ENCODE measurements at places on chromosomes 7 and 10.

- no peak for DNase-seq
Observed at GRCh38 chr7:46168671-46169383, 247.8 kb upstream of the IGFBP3 start.

- no peak for DNase-seq
Observed at GRCh38 chr10:7577176-7577575, 89.6 kb downstream of the ITIH5 start.

DNA sequence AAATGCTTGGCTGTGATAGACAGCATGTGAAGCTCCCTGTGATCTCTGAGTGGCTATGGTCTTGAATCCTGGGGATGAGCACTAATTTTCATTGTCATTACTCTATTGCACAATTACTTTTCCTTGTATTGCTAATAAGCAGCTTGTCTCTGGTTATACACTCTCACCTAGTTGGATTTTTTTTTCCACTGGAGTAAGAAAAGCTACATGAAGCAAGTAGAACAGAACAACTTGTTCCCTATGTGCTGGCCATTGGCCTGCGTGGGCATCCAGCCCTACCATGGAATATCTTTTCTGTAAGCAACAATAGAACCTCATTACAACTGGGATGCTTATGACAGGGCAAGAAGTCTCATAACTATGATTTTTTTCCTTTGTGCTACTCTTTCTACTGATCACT, 807.4 kb downstream of the TNS3 start:
- DNase-seq = no peak

DNA sequence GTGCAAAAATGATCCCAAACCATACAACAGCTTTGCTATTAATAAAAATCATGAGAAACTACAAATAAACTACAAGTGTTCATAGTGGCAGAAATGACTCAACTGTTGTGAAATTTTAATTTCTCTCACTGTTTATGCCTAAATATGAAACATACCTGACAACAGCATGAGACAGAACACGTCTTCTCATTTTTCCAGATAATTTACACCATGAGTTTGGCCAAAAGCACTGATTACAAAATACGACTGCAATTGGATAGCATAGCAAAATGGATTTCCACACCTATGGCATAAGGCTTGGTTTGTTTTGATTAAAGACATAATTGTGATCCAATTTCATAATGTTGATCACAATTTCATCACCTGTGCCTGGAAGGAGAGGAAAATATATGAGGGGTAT, 608.6 kb downstream of the GATA3 start:
- no peak for DNase-seq
